ENCODE measurements at places on chromosomes 4 and X.

GRCh38 chr4:140309124-140309870 is 64.1 kb upstream of the SCOC start:
- DNase-seq = no peak

DNA sequence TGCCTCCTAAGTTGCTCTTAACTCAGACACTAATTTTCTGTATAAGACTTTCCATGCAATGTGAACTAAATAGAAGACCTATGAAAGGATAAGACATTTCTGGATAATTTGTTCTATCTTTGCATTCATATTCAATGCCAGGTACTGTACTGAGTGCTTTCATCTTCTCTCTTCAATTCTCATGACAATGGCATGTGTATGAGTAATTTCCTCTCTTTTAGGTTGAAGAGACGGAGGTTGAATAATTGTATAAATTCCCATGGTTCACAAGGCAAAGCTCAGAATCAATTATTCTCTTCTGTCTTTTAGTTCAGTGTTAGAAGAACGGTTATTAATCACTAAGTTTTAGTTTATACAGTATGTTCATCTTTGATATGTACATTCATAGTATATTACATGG is 29.3 kb upstream of the CFAP299 start:
- DNase-seq = peak; percentile 55

DNA sequence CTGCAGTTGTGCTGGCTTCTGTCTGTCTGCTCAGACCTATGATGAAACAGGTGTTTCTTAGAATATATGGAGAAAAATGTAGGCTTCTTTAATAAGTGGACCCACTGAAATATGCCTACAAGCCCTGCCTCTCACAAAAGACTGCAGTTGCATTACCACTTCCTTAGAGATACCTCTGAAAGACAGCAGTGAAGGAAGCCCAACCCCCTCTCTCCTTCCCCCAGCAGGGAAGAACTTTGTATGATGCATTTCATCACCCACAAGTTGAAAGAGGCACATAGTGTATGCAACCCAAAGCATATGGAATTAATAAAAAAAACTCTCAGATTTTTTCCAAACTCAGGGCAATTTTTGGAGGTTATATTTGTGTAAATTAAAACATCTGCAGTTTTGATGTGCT is 916.7 kb downstream of the TECRL start:
- no peak for DNase-seq

GRCh38 chrX:30904186-30904585 is 15.1 kb upstream of the TAB3 start:
- DNase-seq = no peak

- peak; percentile 77 for DNase-seq
These were observed 471 bp upstream of the PLAC8 start for GRCh38 chr4:83115000-83115399.

GRCh38 chr4:37040816-37041215 is 203.7 kb upstream of the NWD2 start:
- no peak for DNase-seq

DNA sequence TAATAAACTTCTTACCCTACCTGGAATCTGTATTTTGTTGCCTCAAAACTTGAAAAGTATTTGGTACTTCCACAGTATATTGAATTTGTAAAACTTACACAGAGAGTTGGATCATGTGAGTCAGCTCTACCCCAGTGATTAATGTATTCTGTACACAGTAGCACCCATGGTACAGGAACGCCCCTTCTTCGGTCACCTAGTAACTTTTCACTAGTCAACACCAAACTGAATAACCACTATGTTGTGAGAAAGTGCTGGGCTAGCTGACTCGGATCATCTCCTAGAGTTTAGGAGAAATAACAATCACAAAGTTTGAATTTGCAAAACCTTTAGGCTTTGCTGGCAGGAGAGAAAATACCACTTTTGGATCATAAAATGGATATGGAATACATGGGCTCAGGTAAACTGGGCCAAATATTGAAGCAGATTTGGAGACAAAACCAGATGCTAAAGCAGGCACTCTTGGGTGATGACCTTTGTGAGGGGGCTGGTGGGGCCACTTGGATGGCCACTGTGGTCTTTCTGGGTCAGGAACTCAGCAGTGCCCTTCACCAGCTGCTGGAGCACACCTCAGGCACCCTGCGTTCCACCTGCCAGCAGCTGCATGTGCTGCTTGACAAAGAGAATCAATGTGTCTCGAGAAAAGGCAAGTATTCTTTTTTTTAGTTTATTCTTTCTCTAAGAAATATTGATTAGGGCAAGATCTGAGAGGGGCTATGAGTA is at the start of gene DTHD1:
Gene DTHD1, plus strand, starts transcription at position 233 of the 723 bp plus-strand sequence. Its CDS starts 143 bp downstream, at position 376.
- DNase-seq = no peak

GRCh38 chr4:105162123-105162796 is 15.6 kb downstream of the TET2 start:
- no peak for DNase-seq

DNA sequence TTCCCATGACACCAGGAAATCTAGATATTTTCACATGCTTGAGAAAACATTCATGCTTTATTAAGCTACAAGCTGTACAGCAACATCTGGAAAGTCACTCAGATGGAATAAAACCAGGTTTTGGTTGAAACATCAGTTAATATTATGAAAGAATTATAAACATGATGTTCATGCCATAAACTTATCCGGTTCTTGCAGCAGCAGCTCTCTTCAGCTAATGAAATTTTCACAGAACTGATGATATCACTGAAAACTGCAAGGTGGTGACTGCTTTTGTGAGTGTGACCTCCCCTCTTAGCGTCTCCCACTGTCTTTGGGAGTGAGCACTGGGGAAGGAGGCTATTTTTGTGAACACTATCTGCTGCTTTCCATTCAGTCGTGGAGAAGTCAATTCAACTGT is 56.9 kb downstream of the ARHGAP10 start:
- no peak for DNase-seq

- no peak for DNase-seq
These were observed 186.8 kb downstream of the NWD2 start for GRCh38 chr4:37431417-37431743.

DNA sequence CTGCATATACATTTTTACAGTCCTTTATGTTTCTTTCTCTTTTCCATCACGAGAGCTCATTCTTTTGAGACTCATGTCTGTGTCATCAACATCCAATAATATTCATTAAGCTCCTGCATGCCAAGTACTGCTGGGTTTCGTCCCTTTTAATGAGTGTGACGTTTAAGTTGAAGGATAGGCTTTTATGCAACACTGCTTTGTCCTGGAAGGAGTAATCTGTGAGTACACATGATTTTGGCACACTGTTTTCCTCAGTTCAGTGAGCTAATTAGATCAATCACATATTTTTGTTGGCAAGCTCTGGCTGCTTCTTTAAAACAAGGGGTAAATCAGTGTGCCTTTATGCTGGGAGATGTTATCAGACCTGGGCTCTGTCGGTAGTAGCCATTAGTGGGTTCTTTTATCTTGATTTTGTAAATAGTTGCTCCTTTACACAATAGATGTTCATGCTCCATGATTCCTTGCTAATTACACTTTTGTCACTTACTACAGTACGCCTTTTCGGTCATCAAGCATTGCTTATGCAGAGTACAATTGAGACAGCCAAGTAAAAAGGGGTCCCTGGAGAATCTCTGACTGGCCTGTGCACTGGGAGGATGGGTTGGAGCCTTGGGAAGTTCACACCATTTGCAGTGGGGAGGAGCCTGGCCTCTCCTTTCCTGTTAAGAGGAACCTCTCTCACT is 132.6 kb downstream of the FHIP1A start:
- DNase-seq = peak; percentile 79

DNA sequence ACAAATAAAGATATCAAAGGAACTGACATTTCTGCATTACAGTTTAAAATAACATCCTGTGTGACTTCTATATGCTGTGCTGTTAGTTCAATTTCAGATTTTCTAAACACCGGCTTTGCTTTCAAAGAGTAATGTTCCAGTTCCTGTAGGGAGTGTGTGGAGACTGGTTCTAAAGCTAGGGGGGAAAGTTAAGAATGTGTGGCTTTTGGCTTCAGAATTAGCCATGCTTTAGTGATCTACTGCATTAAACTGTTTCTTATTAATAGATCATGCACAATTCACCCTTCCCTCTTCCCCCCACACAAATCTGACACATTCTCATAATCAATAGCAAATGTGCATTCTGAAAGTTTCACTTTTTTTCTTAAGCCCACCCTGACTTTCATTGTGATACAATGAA is 32.0 kb upstream of the DKK2 start:
- no peak for DNase-seq

DNA sequence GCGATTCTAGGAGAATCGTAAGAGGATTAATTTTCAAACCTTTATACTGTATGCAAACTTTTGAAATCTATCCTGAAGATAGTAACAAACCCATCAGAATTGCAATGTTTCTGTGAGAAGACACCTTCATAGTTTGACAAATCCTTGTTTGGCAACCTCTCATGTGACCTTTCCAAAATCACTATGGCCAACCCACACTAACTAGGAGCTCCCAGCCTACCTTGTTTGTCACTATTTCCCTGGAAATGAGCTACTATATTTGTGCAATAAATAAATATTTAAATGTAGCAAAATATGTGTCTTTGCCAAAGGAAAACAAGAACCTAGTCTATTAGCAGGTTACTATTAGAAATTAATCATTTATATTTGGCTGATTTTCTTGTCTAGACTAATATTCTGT is 173.7 kb downstream of the PPP1R2C start:
- DNase-seq = no peak

- no peak for DNase-seq
These were observed 466 bp downstream of the DLG3 start for GRCh38 chrX:70444946-70445656.

GRCh38 chr4:15254236-15254880 is 173.5 kb upstream of the C1QTNF7 start:
- DNase-seq = no peak

DNA sequence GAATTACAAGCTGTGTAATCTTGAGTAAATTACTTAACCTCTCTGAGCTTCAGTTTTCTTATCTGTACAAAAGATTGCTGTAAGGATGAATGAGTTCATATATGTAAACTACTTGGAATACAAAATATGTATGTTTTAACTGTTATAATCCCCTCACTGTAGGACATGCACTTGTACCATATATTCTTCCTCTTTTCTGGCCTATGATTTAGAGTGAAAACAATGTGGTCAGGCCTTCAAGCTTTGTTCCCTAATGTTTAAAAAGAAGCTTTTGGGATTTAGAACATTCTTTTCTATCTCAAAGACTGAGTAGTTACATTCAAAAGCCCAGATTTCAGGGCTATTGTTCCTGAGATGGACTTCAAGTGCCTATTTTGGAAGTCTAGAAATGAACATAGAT is 26.7 kb upstream of the GPRIN3 start:
- DNase-seq = no peak

DNA sequence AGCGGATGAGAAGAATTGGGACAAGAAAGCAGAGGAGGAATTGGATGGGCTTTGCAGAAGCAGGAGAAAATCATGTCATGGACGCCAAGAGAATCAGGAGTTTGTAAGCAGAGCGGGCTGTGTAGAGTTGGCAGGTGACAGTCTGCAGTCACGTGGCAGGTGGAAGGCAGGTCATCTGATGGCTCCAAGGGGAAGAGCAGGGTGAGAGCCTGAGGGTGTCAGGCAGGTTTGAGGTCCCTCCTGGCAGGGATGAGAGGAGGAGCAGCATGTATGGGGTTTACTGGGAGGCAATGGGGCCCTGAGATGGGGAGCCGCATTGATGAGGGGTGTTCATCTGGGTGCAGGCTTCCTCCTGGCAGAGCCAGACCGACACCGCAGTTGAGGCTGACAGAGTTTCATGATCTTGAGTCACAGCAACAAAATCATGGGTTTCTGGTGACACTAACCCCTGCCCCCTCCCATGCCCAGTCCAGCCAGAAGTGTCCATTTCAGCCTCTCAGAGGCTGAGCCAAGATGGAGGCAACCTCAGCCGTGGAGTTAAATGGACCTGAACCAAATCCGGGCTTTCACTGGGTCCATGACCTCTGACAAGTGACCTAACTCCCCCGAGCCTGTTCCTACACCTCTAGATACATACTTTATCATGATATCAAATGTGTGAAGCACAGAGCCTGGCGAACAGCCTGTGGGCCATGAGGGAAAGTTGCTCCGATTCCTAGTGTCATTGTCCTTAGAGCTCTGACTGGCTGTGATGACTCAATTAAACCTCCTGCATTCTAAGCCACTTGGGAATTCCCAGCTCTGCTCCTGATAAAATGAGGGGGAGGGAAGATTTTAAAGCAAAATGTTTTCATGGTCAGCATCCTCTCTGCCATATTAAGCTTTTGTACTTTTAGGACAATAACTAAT is 36.1 kb downstream of the EVC start:
- DNase-seq = peak; percentile 73

All from foreskin fibroblast (primary cell).